Stimulated activated CD8-positive, alpha-beta memory T cell treated with anti-CD3 and anti-CD28 coated beads, Interleukin-7, amount 100 ng/mL, for 4 hours (primary cell): ENCODE measurements at places on chromosomes 12 and 14.

GRCh38 chr12:121578230-121579189 lies 2.3 kb downstream of the KDM2B start:
- no peak for DNase-seq

DNA sequence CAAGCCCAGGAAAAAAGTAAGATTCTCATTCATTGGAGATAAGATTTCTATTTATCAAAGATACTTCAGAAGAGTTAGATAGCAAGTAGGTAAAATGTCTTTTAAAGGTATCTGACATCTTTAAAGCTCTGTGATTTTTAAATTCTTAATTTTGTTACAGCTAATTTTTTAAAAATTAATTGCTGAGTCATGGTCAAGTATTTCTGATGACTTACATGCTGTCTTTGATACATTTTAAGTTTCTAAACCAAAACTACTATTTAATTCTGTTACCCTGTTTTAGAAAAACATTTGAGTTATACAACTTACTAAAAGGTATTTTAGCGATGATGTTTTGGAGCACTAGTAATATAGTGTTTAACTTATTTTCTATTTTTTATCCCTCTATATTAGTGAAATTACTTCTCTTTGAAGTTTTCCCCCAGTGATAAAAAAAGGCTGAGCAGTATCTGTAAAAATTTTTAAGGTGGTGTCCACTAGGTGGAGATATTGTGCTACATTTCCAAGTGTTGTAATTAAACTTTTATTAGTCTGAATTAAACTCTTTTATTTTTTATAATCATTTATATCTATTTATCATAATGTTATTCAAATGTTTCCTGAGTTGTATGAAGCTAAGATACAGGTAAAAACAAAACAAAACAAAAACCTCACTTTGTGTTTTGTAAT lies 11.5 kb downstream of the ALG10 start:
- DNase-seq = no peak

DNA sequence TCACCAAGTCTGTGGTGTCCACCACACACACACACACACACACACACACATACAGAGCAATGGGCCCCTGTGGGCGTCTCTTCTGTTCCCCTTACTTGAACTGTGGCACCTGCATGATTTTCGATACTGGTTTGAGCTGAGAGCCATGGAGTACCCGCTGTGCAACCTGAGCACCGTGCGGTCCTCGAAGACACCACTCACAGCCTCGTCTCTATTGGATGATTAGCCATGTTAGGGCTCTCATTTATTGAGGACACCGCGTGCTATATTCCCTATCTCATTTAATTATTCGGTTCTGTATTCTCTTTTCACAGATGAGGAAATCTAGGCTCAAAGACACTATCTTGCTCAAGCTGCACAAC lies 623 bp upstream of the C14orf132 start:
- no peak for DNase-seq

DNA sequence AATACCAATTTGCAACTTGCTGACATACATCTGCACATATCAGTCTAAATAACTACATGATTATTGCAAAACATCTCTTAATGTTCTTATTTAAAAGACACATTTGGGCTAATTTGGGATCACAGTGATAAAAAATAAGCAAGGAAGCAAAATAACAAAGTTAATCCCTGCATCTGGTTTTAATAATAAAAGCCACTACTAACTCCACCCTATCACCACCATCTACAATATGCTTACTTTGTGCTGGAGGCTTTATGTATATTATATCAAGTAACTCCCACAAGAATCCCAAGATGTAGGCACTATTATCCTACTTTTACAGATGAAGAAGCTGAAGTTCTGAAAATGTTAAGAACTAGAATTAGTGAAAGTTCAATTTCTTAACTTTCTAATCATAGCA lies 45.7 kb downstream of the TAOK3 start:
- DNase-seq = no peak

- DNase-seq = no peak
Observed at GRCh38 chr14:50750323-50750722, 80.6 kb downstream of the NIN start.

DNA sequence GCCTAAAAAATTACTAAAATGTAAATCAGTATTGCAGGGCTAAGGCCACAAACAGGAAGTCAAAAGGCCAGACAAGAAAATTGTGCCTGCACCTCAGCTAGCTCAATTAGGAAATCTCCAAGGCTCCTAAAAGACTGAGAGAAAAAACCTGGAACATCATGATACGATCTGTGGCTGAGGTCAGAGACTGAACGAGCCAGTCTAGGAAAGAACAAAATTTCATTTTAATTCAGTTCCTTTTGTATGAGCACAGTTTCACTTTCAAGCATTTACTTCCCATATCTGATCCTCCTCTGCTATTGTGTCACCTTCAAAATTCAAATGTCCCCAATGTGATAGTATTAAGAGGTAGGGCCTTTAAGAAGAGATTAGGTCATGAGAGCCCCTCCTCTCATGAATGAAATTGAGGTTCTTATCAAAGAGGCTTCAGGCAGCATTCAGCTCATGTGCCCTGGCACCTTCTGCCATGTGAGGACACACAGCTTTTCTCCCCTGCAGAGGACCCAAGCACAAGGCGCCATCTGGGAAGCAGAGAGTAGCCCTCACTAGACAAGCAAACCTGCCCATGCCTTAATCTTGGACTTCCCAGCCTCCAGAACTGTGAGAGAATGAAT lies 14.8 kb downstream of the PRKAB1 start:
- DNase-seq = no peak

DNA sequence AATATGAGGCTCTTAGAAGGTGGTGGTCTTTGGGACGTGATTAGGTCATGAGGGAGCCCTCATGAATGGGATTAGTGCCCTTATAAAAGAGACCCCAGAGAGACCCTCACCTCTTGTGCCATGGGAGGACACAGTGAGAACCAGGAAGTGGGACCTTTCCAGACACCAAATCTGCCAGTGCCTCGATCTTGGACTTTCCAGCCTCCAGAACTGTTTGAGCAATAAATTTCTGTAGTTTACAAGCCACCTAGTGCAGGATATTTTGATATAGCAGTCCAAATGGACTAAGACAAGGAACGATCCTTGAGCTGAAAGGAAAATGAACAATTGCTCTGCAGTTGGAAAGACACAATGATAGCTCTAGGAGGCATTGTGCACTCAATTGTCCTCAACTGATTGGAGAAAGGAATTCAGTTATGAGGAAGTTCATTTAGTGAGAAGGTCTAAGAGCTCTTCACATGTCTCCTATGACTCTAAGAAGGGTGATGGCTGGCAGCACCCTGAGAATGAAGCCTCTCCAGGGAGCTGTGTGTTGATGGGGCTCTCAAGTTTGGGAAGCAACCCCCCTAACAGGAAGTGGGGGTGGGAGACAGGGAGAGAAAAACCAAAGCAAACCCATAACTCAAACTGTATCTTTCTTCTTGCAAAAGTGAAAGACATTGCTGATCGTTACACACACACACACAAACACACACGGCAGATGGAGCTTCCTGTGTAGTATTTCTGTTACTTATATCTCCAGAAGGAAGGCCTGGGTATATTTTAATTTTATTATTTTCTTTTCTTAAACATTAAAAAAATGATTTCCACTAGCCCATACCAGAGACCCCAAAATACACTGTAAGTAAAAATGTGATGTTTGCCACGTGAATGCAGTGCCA lies 21.0 kb downstream of the CHST11 start:
- no peak for DNase-seq

- peak; percentile 40 for DNase-seq
Observed at GRCh38 chr12:49698619-49699545, 8.3 kb downstream of the FMNL3 start.

DNA sequence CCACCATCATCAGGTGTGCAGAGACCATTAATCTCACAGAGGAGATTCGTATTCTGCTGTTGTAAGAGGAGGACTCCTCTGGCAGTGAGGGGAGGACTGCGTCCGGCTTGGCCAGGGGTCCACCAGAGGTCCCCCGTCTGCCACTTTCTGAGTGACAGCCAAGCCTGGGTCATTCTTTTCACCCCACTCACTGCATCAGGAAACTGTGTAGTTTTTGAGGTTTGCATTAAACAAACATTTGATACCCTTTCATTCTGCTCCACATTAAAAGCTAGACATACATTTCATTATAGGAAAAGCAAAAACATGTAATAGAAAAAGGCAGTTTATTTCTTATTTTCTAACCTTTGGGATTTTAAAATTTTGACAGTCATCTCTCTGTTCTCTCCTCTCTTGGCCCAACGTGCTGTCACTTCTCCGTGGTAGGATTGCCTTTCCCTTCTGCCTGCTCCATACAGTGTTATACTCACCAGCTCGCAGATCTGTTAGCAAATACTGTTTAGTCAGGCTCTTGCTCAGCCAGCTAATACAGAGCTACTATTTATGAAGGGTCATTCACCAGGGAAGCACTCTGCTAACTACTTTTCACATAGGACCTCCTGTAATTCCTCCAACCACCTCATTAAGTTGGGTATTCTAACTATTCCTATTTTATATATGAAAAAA lies 99.3 kb downstream of the PELI2 start:
- DNase-seq = no peak

- no peak for DNase-seq
Observed at GRCh38 chr14:35401422-35402265, 2.9 kb downstream of the NFKBIA start.

- no peak for DNase-seq
Observed at GRCh38 chr12:46187023-46187422, 81.8 kb downstream of the SLC38A1 start.

DNA sequence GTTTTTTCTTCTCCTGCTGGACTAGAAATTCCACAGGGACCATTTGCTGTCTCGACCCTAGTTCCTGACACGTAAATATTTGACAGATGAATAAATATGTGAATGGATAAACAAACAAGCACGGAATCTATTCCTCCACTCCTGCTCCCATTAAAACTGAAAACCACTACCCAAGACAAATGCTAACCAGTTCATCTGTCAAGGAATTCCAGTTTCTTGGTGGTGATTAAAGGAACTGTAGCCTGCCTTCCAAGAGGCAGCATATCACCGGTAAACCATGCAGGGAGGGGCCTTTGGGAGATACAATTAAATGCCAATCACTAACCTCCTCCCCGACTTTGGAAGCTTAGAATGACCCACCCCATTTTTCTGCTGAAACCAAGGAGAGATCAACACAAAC lies 95.4 kb downstream of the TTC7B start:
- no peak for DNase-seq

DNA sequence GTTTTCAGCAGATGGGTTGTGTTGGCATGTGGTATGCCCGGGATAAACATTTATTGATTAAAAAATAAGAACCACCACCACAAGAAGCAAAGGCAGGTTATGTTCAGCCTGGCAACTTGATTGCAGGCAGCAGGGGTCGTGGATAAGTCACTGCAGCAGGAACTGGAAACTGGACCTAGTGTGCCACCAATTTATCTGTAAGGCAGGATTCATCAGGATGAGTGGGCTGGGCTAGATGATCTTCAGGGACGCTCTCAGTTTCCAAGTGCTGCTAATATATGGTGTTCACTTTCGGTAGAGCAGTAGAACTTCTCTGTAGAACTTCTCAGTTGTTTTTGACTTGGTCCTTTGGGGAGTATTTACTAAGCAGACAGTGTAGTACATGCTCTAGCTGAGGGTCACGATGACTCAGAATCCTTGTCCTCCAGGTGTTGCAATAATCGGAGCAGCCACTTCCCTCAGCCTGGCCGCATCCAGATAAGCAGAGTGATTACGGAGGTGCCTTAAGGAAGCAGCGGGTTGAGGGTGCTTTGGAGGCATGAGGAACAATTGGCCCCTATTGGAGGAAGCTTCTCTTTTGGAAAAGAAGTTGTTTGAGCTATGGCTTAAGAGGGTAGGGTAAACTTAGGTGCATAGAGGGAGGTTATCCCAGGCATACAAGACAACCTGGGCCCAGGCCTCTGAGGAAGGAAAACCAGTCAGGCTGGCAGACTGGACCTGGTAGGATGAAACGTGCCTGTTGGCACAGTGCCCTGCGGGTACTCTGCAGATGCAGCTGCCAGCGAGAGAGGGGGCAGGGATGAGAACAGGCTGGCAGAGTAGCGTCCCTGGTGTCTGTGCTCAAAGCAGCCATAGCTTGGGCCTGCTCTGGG lies 104.0 kb downstream of the GPR135 start:
- DNase-seq = no peak

DNA sequence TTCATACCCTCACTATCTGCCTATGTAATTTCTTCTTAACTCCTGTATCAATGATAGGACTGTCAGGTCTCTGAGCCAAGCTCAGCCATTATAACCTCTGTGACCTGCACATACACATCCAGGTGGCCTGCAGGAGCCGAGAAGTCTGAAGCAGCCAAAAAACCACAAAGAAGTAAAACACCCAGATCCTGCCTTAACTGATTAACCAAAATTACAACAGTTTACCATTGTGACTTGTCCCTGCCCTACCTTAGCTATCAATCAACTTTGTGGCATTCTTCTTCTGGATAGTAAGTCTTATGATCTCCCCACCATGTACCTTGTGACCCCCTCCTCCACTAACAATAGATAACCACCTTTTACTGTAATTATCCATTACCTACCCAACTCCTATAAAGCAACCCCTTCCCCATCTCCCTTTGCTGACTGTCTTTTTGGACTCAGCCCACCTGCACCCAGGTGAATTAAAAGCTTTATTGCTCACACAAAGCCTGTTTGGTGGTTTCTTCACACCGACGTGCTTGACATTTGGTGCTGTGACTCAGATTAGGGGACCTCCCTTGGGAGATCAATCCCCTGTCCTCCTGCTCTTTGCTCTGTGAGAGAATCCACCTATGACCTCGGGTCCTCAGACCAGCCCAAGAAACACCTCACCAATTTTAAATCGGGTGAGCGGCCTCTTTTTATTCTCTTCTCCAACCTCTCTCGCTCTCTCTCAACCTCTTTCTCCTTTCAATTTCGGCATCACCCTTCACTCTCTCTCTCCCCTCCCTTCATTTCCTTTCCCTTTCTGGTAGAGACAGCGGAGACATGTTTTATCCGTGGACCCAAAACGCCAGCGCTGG lies 11.5 kb upstream of the LGMN start:
- no peak for DNase-seq

DNA sequence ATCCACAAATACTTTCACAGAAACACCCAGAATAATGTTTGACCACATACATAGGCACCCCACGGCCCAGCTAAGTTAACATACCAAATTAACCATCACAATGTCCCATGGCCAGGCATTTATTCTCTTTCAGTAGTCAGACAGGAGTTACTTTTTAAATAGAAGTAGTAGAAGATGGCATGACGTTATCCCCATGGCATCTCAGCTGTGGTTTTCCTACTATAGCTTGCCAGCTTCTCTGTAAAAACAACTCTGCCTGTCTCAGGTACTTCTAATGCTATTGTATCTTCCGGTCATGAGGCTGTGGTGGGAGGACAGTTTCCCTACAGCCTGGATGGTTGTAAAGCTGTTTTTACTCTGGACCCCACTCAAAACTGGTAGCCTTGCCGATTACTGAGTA lies 19.3 kb downstream of the CTSG start:
- no peak for DNase-seq

- no peak for DNase-seq
Observed at GRCh38 chr12:131900397-131900796, 6.0 kb downstream of the ULK1 start.

DNA sequence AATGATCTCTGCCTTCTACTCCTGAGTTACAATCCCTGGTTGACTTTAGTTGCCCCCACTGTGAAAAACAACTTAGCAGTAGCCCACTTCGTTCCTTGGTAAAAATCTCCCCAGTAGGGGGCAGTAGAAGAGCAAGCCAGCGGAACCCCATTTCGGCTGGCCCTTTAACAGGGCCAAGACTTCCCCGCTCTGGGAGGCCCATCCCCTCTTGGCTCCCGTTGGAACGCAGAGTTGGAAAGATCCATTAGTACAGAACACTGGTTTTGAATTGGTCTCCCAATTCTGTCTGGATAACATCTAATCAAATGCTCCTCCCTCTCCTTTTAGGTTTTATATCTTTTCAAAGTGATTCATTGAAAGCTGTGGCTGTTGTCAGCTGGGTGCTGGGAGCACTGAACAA lies 1133.3 kb downstream of the BCL11B start:
- DNase-seq = peak; percentile 53
